ENCODE measurements at places on chromosomes 16 and 17. TPM values are rescaled to one million over a fixed set of nuclear protein-coding genes. Genes with fewer than 3 reads are reported as not detected.
A peak's percentile ranks its signal among the peaks of the same experiment; 100 is the strongest.

DNA sequence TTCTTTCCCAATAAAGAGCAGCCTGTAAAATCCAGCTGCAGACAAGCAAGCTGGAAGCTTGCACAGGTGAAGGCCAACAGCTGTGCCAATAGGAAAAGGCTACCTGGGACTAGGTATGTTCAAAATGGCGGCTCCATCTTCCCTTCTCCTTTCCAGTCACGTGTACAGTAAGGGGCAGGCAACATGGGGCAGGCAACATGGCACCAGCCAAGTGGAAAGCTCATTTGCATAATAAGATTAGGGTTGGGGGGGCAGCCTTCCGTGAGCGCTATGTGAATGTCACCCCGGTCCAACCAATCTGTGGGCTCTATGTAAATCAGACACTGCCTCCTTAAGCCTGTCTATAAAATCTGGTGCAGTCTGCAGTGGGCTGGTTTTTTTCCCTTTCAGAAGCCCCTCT is 31.3 kb downstream of the TVP23A start:
- no peak for DNase-seq

GRCh38 chr16:11871193-11871592 is 19.9 kb upstream of the RSL1D1 start:
- peak; percentile 42 for DNase-seq

DNA sequence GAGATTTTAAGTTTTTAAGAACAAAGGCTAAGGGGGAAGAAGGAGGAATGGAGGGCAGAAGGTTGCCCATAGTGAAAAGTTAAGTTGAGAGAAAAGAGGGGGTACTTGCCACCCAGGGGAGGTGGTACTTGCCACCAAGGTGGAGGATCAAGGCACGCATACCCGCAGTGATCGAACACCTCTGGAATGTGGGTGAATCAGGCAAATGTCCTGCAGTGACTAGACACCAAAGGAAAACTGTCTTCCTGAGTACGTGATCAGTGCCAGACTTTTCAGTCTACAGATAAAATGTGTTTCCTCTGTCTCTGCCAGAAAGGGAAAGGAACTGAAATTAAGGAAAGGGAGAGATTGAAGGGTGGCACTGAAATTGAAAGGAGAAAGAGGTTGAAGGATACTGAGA is 2285.3 kb downstream of the TP53TG3F start:
- no peak for DNase-seq

The CCL18 gene
- 8.7 TPM for total RNA-seq

DNA sequence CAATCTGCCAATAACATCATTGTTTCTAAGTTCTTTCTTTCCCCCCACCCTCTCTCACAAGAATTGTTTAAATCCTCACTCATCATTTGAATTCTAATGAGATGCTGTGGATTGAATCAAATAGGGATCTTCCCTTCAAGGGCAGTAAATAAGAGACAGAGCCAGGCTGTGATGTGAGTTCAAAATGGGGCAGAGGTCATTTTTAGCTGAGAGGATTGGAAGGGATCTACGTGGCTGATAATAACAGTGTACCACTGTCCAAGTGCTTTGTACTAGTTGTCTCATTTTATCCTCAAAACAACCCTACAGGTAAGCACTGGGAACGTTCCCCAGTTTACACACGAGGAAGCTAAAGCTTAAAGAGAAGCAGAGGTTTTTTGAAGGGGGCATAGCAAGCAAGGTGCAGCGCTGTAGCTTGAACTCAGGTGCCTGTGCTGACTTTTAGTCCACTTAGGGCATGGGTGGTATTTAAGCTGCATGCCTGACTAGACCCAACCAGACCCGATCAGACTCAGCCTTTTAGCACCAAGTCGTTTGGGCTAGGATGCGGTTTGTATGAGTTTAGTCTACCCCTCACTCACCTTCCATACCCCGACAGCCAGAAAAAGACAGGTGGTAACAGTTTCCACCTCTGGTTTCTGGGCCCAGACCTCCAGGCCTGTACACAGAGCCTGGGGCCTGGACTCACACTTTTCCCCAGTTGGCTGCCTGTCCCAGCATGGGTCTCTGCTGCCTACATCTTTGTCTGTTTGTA is 39.2 kb upstream of the CCR7 start:
- DNase-seq, result no peak

The MT1F gene
- total RNA-seq, result 30.9 TPM

GRCh38 chr17:47957591-47958490 is at the start of gene PRR15L:
TSS of gene PRR15L (minus strand) at chr17:47957883. CDS start at chr17:47953234, 4,649 bp downstream.
- DNase-seq, result peak; percentile 63

GRCh38 chr17:76261421-76262215 is 3.5 kb upstream of the UBALD2 start:
- DNase-seq, result peak; percentile 40

The CDT1 gene
- total RNA-seq, result 5.8 TPM

The SPATA32 gene
- total RNA-seq, result not detected

All from lung (tissue), 17 donors.